ENCODE measurements at places on chromosomes 2 and 18. TPM values are rescaled to one million over a fixed set of nuclear protein-coding genes. Genes with fewer than 3 reads are reported as not detected.

GRCh38 chr2:51718881-51719280, 686.9 kb upstream of the NRXN1 start:
- DNase-seq: no peak

GRCh38 chr18:37309059-37309458, 256.5 kb downstream of the CELF4 start:
- DNase-seq: no peak

DNA sequence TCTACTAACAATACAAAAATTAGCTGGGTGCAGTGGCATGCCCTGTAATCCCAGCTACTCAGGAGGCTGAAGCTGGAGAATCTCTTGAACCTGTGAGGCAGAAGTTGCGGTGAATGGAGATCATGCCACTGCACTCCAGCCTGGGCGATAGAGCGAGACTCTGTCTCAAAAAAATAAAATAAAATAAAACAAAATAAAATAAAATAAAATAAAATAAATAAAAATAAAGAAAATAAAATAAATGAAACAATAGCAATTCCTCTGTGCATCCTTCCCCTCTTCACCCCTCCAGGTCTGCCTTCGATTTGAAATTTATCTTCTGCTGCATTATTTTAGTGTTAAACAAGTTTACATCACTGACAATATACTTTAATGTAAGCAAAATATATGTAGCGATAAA, 63.0 kb upstream of the UXS1 start:
- DNase-seq: no peak

GRCh38 chr2:28225473-28226080, 167.1 kb upstream of the FOSL2 start:
- DNase-seq: no peak

DNA sequence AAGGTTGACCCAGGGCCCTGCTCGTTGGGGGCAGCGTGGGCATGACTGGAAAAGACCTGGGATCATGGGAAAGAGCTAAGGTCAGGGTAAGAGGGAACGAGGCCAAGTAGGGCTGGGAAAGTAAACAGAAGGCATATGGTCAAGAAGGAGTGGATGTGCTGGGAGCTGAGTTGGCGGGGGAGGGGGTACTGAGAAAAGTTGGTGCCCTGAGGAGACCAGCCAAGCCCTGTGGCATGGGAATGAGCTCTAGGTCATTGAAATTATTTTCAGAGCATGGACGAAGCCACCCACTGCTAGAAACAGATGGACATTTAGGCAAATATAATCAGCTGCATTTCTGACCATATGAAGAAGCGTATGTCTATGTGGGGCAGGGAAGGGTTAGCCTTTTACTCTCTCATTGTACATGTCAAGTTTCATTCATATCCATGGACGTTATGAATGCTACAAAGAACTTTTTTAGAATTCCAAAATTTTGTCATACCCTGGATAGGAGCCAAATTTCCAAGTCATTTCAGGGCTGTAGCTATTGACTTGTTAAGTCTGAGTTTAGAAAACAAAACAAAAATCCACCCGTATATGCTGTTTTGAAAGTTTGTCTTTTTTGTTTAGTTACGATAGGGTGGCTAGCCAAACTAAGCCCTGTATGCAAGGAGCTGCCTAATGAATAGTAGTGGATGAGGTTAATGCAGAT, 19.1 kb downstream of the MAPRE2 start:
- no peak for DNase-seq

DNA sequence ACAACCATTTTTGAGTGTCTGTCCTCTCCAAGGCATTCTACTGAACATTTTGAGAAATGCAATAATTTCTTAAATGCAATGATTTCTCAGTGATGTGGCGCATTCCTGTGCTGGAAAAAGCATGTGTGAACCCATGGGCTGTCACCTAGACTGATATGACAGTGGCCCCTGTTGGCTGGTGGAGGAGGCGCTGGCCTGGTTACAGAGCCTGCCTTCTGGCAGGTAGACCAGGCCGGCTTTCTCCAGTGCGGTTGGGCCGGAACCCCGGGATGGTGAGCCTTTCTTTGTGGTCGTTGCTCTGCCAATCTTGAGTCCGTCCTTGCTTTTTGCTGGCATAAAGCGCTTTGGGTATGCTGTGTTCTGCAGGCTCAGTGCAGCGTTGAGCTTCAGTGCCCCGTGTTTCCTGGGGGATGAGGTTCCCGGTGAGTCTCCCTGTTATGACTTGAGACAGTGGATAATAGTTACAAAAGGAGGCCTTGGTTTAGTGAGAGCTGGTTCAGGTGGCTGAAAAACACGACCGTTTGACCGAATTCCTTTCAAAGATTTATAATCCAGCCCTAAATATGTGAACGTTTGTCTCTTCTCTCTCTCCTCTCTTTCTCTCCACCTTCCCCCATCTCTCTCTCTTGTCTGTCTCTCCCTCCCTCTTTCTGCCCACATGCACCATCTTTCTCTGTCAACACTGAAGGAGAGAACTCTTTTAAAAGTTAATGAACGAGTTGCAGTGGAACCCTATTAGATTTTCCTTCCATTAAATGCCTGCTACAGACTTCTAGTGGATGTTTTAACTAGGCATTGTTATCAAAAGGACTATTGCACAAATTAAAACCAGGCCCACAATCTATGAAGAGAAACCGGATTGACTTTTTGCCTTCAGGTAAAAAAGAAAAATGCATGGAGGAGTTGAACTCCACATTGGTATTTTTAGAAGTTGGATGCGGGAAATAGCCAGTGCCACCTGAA, 34.0 kb downstream of the TSHZ1 start:
- no peak for DNase-seq

- DNase-seq: peak; percentile 26
These were observed 2.4 kb upstream of the EVX2 start for GRCh38 chr2:176085861-176086771.

GRCh38 chr2:70738159-70738558, 29.8 kb downstream of the ADD2 start:
- no peak for DNase-seq

GRCh38 chr2:98895901-98896300, 40.1 kb downstream of the CRACDL start:
- DNase-seq: no peak

DNA sequence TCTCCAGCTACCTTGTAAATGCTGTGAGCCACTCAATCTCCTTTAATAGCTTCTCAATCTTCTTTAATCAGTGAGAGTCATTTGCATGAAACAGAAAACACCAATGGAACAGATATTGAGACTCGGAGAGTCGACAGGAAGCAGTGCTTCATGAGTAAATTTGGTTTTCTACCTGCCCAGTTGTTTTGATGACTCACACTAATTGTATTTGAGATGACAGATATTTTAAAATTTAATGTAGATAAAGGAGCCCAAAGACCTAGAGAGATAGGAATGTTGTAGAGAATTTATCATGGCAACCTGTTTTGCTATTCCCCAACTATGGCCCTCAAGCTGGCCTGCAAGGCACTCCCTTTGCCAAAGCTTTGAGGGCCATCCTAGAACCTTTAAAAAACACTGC, 119.1 kb downstream of the CDC42EP3 start:
- no peak for DNase-seq

GRCh38 chr2:195602687-195603086, 54.3 kb upstream of the SLC39A10 start:
- no peak for DNase-seq

DNA sequence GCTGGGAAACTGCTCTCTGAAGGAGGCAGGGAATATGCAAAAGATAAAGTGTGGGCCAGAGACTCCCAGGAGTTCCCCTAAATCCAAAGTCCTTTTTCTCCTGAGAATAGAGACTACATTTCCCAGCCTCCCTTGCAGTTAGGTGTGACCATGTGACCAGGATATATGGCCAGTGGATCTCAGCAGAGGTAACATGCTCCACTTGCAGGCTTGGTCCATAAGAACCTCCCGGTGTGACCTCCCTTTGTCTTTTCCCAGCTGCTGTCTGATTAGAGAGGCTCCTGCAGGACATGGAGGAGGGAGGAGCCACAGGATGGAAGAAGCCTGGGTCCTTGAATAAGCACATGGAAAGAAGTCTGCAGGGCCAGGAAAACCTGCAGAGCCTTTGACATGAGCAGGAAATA, 76.2 kb downstream of the TGFA start:
- DNase-seq: no peak

- DNase-seq: no peak
These were observed 299.5 kb downstream of the ARHGAP15 start for GRCh38 chr2:143428700-143429099.

DNA sequence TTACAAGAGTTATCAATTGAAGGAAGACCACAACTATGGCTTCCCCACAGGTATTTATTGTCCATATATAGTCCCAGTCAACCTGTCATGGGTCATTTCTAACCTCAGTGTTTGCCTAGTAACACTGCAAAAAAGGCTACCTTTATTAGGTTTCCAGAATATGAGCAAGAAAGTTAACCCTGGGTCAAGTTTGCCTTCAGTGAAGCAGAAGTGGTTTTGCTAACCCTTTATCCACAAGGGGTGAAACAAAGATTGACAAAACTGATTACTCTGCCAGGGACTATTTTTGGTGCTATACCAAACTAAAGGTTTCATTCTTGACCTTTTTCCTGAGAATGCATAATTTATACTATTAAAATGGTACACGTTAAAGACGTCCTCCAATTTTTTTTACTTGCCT, 28.8 kb downstream of the SP100 start:
- no peak for DNase-seq

DNA sequence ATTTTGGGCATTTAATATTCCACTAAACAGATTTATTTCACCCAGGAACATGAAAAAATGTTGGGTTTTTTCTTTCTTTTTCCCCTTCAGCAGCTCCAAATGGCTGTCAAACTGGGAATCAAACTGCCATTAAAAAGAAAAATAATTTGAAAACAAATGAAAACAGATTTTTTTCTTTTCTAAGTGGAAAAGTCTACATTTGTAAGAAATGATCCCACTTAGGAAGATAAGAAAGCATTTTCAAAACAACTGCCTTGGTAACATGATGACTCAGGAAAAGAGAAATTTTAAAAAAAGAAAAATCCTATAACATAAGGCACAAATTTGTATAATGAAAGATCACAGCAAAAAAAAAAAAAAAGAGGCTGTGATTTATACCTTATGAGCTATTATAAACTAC, 20.0 kb downstream of the ZNF521 start:
- DNase-seq: no peak

DNA sequence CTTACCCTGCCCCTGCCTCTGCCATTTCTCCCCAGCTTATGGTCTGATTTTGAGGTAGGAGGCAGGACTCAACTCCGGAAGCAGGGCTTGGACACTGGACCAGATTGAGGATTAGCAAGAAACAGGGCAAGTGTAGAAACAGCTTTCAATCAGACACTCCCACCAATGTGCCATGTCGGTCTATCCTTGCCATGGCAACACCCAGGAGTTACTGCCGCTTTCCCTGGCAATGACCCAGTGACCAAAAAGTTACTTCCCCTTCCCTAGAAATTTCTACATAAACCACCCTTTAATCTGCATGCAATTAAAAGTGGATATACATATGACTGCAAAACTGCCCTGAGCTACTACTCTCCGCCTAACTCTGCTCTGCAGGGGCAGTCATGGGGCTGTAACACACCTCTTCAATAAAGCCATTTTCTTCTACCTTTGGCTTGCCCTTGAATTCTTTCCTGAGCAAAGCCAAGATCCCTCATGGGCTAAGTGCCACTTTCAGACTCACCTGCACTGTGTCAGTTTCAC, 156.7 kb downstream of the LPIN1 start:
- DNase-seq: no peak

The SCYGR4 gene
- not detected for total RNA-seq

The UGT1A10 gene
- not detected for total RNA-seq

The LTBP1 gene
- 63.1 TPM for total RNA-seq

The DYSF gene
- 15.2 TPM for total RNA-seq

The EFEMP1 gene
- total RNA-seq: 0.06 TPM

The KIAA2012 gene
- total RNA-seq: not detected

The INPP4A gene
- total RNA-seq: 25.0 TPM

The BMP10 gene
- 0.08 TPM for total RNA-seq

The RIT2 gene
- not detected for total RNA-seq

The MAP3K19 gene
- total RNA-seq: not detected

The ABCG5 gene
- not detected for total RNA-seq

The DNAJC5G gene
- total RNA-seq: not detected

The GPR17 gene
- total RNA-seq: not detected

The LHCGR gene
- not detected for total RNA-seq

The KLHL41 gene
- total RNA-seq: 26.1 TPM

The CREG2 gene
- 0.04 TPM for total RNA-seq

The ANKRD30BL gene
- total RNA-seq: not detected
